Upper lobe of right lung (tissue), 1 donor: ENCODE measurements at places on chromosomes 4 and X. TPM values are rescaled to one million over a fixed set of nuclear protein-coding genes. Genes with fewer than 3 reads are reported as not detected.

DNA sequence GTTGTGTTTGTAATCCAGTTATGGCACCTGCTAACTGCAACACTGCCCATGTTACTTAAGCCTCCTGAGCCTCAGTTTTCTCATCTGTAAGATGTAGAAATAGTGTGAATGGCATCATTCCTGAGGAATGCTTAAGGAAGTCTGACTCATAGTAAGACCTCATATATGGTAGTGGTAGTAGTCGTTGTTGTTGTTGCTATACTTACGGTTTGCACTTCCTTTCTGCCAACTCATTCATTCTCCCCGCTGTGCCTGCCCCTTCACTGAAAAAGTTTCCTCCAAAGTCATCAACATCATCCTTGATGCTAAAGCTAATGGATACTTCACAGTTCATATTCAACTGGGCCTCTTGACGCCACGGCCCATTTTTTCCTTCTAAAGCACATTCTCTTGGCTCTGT lies 54.2 kb upstream of the SPANXN3 start:
- no peak for DNase-seq
- no peaks in the 10 kb centered on the region for H3K27me3 ChIP-seq
- no peak overlapping the region for H3K4me3 ChIP-seq
- no peak overlapping the region for H3K27ac ChIP-seq
- H3K36me3 ChIP-seq = no peaks in the 10 kb centered on the region
- H3K4me1 ChIP-seq = no peaks in the 10 kb centered on the region

DNA sequence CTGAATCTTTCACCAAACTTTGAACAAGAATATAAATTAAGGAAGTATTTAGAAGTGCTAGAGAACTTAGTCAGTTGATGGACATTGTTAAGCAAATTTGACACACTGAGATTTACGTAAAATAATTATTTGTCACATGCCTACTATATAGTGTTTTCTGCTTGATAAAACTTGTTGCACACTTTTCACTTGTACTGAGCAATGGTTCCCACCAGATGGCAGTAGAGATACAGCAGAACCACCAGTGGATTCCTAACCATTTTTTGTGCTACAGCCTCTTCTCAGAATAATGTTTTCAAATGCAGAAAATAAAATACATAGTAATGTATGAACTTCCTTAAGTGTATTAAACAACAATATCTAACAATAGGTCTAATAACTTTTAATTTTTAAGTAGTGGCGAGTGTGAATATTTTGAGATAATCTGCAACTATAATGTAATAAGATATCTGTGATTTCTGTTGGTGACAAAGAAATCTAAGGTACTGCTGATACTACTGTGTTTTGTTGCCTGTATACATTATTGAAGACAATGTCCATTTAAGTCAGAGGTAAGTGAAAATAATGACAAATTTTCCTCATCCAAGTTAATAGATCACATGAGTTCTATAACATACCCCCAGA lies 81.2 kb downstream of the APOOL start:
- no peaks in the 10 kb centered on the region for H3K4me1 ChIP-seq
- DNase-seq = no peak
- H3K27me3 ChIP-seq = no peaks in the 10 kb centered on the region
- H3K27ac ChIP-seq = no peak overlapping the region
- no peaks in the 10 kb centered on the region for H3K36me3 ChIP-seq
- H3K4me3 ChIP-seq = no peak overlapping the region

MAMLD1 gene
- total RNA-seq = 5.0 TPM

GRCh38 chrX:95076449-95076848 lies 1402.4 kb downstream of the FAM133A start:
- H3K4me3 ChIP-seq = no peak overlapping the region
- H3K27ac ChIP-seq = no peak overlapping the region
- H3K4me1 ChIP-seq = no peaks in the 10 kb centered on the region
- no peaks in the 10 kb centered on the region for H3K27me3 ChIP-seq
- no peak for DNase-seq

DNA sequence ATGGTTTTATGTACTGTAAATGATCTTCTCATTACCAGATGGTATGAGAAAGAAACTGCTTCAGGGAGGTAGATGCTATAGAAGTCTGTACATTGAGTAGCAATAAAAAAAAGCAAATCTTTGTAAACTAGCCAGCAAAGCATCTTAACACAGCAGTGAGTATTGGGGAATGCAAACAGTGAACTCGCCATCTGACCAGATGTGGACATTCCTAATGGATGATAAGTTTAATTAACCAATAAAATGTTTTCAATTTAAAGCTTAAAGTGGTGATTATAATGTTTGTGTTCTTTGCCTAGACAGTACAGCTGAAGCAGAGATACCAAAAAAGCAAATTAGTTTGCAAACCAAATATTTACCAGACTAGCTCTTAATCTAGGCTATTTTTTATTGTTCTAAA lies 1144.2 kb downstream of the FAT4 start:
- no peaks in the 10 kb centered on the region for H3K36me3 ChIP-seq
- no peak overlapping the region for H3K4me3 ChIP-seq
- H3K27ac ChIP-seq = no peak overlapping the region
- H3K27me3 ChIP-seq = no peaks in the 10 kb centered on the region
- no peaks in the 10 kb centered on the region for H3K4me1 ChIP-seq
